ENCODE measurements at places on chromosomes 7 and 10.

DNA sequence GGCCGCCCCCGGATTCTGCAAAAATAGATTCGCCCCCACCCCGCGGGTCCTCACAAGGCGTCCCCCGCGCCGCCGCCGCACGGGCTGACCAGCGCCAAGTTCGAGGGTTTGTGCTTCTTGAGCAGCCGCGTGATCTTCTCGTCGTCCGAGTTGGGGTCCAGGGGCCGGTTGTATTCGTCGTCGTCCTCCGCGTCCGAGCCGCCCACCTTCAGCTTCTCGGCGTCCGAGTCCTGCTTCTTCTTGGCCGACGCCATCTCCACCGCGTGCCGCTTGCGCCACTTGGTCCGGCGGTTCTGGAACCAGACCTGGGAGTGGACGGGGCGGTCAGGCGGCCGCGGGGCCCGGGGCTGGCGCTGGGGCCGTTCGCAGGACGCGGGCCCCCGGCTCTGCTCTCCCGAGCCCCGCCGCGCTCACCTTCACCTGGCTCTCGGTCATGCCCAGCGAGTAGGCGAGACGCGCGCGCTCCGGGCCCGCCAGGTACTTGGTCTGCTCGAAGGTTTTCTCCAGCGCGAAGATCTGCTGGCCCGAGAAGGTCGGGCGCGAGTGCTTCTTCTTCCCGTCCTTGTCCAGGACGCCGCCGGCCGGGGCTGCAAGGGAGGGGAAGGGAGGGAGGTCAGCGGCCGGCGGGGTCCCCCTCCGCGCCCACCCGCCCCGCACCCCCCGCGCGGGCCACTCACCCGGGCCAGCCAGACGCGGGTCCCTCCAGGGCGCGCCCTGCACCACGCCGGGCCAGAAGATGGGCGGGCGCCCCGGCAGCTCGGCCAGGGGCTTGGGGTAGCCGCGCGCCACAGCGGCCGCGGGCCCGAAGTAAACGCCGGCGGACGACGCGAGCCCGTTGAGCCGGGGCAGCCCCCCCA lies 853 bp downstream of the NKX6-2 start:
- no peak for DNase-seq

DNA sequence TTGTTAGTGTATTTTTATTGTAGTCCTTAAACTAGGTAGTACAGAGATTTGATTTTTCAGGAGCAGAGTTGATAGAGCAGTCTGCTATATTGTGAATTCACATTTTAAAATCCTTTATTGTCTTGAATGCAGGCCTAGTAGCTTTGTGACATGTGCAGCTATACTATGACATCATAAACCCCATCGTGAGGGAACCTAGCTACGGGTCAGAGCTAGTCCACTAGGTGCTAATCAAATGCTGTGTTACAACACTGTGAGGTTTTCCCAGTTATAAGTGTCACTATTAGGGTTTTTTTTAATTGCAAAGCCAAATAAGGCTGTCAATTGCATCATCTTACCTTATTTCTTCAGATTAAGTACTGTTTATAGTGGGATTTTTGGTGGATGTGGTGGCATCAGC lies 40.7 kb downstream of the CREM start:
- no peak for DNase-seq

- DNase-seq = peak; percentile 90
These were observed 62.2 kb upstream of the TARP start for GRCh38 chr7:38335492-38336147.

GRCh38 chr10:944034-944831 lies 12.7 kb upstream of the LARP4B start:
- no peak for DNase-seq

GRCh38 chr10:104327745-104328645 lies 10.3 kb downstream of the ITPRIP start:
- no peak for DNase-seq

DNA sequence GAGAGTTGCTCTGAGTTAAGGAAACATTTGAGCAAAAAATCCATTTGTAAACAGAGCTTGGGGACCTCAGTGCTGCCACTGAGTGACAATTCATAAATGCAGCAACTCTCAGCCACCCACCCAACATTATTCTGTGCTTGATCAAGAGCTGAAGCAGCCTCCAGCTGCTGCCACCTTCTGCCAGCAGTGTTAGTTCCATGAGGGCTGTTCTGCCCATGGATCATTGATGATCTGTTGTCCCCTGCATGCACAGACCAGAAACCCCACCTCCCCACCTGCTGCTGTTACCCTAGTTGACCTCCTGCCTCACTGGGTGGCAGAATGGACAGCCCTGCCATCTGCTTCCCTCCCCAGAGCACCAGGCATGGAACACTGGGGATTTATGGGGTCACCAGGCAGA lies 305.4 kb downstream of the KCNMA1 start:
- DNase-seq = no peak

GRCh38 chr7:104914421-104914820 lies 99.6 kb upstream of the KMT2E start:
- no peak for DNase-seq

DNA sequence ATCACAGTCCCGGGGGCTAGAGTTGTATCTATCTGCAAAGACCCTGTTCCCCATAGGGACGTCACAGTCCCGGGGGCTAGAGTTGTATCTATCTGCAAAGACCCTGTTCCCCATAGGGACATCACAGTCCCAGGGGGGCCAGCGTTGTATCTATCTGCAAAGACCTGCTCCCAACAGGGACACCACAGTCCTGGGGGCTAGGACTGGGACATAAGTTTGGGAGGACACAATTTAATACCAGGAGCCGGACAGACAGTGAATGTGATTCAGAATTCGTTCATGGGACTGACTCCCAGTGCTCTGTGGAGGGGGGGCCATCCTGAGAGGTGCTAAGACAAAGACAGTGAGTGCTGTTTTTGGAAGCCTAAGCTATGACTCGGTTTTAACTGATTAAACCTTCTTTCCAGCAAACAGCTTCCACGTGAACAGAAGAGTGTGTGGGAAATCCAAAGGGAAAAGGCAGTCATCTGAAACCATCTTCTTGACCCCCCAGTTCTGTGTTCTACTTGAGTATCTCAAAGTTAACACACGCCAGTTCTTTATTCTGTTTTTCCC lies 153.0 kb downstream of the DIP2C start:
- DNase-seq = no peak

DNA sequence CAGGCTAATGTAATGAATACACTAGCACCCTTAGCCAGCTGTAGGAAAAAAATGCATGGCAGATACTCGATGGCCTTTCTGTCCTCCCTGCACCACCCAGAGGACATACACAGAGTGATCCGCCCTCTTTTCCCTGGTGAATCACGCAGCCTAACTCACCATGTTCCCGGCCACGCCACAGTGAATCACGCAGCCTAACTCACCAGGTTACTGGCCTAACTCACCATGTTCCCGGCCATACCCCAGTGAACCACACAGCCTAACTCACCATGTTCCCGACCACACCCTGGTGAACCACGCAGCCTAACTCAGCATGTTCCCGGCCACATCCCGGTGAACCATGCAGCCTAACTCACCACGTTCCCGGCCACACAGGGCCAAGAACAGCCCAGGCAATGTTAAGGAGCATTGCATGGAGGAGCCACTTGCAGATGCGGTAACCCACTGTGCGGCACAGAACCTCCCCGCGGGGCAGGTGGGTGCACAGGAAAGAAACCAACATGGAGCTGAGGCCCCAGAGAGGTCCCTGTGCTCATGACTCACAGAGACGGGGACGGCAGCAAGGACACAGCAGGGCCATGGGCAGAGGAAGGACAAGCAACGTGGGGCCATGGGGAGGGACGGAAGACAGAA lies 508.5 kb downstream of the DNAJB6 start:
- no peak for DNase-seq

DNA sequence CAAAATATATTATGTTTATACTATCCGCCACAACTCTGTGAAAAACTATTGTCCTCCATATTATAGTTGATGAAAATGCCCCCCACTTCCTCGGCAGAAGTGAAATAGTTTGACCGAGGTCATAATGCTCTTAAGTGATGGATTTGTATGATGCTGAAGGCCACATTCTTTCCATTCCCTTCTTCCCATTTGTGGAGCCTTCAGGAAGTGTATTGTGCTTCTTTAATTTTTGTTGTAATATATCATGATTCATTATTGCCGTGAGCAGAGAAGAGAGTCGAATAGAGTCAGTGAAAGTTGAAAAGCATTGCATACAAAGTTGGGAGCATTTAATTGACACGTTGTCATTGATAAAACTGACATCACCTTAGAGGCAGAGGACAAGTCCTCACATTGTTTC lies 460.3 kb downstream of the SUGCT start:
- no peak for DNase-seq

DNA sequence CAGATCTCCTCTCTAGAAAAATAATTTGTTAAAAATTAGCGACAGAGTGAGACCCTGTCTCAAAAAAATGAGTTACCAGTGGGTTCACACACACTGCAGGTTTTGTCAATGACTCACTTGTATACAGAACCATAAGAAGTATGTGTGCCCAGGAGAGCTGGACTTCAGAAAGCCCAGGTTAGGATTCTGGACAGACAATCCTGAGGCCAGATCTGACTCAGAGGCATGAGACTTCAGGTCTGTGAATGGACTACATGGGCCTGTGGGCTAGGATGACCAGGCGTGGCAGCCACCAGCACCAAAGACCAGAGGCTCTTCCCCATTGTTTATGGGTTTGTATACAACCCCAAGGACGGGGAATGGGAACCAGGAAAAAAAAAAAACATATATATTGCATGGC lies 9.3 kb upstream of the ZNF438 start:
- no peak for DNase-seq

DNA sequence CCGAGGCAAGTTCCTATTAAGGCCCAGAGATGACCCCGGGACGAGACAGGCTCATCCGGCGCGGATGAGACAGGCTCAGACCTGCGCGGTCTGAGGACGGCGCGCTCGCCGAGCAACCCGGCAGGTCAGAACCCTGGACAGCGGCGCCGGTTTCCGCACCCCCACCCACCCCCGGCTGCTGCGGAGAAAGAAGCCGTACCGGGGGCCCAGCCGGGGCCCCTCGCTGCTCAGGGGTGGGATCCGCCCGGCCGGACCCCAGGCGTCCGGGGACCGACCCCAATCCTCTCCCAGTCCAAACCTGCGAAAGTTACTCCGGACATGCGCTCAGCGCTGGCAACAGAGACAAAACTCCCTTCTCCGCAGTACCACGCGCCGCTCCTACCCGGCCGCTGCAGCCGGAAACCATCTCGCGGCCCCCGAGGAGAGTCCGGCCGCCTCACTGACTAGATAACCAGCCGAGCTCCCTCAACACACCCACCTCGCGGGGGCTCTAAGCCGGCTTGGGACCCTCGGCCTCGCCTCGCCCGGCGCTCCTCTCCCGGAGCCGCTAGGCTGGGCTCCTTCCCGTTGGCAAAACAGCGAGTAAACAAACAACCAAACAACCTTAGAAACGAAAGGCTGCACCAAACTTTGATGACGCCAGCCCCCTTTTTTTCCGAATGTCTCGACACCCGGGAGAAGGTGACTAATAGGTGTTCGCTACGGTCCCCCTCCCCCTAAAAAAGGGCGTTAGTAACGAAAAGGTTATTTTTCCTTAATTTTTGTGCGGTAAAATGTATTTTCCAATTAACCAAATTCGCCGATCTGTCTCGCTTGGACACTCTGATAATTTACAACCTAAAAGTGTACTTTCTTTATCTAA lies 2.3 kb upstream of the DRGX start:
- peak; percentile 86 for DNase-seq

DNA sequence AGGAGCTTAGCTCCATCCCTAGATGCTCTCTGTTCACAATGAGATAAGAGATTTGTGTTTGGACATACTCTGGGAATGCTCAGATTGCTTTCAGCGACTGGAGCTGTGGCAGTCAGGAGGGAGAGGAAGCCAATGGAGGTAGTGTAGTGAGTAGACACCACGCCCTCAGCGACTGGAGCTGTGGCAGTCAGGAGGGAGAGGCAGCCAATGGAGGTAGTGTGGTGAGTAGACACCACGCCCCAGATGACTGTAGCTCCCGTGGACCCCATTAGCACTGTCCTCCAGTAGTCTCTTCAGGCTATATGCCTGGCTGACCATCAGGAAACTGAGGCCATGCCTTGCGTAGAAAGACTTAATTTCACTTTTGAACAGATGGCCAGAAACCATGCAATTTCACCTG lies 1033.8 kb downstream of the NRG3 start:
- no peak for DNase-seq

GRCh38 chr7:155774947-155775346 lies 37.3 kb downstream of the SHH start:
- DNase-seq = no peak

DNA sequence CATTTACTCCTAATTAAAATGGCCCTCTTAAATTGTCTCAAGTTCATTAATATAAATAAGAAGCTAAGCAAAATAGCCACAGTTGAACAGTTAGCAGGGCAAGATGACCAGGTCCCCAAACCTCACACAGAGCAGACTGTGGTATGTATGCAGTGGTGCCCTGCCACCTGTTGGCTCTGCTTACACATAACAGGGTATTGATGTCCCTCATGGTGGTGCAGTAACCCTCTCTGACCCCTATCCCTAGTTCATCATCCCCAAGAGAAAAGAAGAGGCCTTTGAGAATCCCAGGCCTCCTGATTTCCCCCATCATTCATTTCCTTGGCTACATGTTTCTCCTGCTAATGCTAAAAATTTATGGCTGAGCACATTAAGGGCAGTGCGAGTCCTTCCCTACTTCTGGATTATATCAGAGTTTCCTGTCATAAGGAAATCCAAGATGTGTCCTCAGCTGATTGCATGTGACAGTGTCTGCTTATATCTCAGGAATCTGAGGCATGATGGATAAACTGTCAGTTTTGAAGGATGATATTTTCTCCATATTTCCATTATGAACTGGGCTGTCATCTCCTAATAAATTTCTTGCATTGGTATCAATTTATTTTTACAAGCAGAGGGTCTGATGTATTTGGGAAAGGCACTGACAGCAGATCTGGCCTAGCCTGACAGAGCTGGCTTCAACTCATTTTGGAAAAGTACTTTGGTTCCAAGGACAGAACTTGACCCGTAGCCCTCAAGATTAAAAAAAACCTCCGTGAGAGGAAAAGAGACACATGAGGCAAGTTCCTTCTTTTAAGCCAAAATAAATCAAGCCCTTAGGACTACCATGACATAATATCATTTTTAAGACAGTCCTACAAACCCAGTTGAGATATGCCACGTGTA lies 880.6 kb downstream of the LRMDA start:
- DNase-seq = no peak

DNA sequence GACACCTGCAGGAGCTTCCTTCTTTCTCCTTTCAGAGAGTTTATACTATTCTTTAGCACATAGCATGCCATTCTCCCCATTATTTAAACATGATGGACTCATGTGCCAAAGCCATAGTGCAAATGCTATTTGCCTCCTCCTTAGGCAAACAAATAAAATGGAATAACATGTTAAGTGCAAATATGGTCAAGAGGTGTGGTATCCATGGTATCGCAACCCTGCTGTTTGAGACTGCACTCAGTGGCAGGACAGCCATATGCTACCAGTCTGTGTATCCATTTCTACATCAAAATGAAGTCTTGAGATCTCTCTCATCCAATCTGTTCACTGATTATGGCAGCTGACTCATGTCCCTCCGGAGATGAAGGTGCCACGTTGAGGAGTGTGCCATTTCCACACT lies 22.8 kb downstream of the HEPACAM2 start:
- no peak for DNase-seq

- no peak for DNase-seq
These were observed 69.7 kb upstream of the ITPRID1 start for GRCh38 chr7:31444196-31444595.

GRCh38 chr7:124765401-124766352 lies at the start of gene GPR37:
GPR37 (minus strand) TSS chr7:124765792; CDS start chr7:124764976, 816 bp downstream.
- peak; percentile 95 for DNase-seq

- no peak for DNase-seq
These were observed 687 bp upstream of the DKK1 start for GRCh38 chr10:52313256-52313932.
